ENCODE measurements at places on chromosomes 2 and 18.
A peak's percentile ranks its signal among the peaks of the same experiment; 100 is the strongest.

GRCh38 chr2:45000921-45001868 lies 8.1 kb downstream of the SIX2 start:
- DNase-seq = no peak

- DNase-seq = no peak
Measured at GRCh38 chr2:114201781-114202180, 240.7 kb upstream of the DPP10 start.

GRCh38 chr2:180254872-180255271 lies 247.8 kb upstream of the CWC22 start:
- DNase-seq = no peak

- DNase-seq = no peak
Measured at GRCh38 chr2:176175709-176176607, 12.5 kb upstream of the HOXD1 start.

DNA sequence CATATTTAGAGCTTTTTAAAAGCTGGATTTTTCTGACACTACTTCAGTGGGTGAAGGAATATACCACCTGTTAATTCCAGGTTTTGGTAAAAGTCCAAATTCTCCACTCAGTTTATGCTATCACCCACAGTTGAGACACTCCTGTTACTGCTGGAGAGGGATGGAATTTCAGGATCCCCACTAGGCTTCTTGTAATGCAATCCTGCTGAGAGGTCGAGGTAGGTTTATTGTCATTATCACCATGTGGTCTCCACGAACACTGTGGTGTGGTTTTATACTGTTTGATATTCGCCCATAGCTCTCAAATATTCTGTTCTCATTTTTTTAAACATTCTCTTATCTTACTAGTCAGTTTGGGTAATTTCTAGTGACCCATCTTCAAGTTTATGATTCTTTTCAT lies 167.9 kb downstream of the CCDC102B start:
- DNase-seq = no peak

DNA sequence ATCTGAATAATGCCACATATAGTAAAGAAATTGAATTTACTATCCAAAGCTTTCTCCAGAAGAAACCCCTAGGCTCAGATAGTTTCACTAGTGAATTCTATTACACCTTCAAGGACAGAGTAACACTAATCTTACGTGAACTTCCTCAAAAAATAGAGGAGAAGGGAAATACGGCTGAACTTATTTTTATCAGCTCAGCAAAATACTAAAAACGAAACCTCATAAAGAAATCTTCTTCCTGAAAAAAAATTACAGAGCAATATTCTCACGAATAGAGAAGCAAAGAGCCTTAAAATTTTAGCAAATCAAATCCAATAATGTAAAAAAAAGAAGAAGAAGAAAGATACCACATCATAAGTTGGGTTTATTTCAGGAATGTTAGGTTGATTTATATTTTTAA lies 14.7 kb downstream of the CAPN13 start:
- DNase-seq = no peak

GRCh38 chr2:70340075-70340474 lies 38.2 kb upstream of the FAM136A start:
- no peak for DNase-seq

DNA sequence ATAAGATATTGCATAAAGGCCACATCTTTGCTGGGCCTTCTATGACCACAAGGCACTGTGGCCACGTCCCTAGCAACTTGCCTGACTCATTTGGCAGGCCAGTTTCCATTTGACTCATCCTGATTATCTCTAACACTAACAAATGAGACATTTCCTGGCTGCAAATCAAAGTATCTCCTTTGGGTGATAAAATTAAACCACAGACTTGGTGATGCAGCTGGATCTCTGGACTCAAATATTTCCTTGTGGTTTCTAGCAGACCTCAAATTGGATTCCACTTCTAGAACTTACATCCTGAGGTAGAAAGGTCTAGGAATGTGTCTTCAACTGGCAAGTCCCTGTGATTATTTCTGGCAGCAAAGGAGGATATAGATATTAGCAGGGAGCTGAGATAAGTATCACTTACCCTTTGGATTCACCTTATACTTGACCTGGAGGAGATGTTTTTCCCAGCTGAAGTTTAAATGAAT lies 167.9 kb upstream of the NXPH2 start:
- no peak for DNase-seq

GRCh38 chr2:16722677-16723076 lies 57.0 kb upstream of the CYRIA start:
- DNase-seq = no peak

- no peak for DNase-seq
Measured at GRCh38 chr2:132779206-132779721, 109.3 kb upstream of the LYPD1 start.

- DNase-seq = no peak
Measured at GRCh38 chr18:48358868-48359267, 50.3 kb downstream of the ZBTB7C start.

DNA sequence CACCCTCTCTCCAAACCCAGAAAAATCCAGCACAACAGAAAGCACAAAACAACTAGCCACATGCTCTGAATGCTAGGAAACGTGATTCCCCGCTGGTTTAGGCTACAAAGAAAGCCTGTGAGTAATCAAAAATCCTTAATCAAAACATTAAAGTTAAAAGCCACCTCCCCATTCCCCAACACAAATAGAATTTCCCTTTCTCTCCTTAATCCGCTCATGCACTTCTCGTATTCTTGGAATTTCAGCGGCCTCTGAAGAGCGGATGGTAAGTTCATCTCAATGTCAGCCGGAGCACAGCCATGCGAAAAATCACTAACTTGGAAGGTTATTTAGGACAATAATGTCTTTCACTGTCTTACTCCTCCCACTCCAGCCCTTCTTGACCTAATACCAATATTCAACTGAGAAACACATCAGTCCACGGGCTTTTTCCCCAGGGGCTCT lies 126.7 kb downstream of the OSBPL1A start:
- DNase-seq = no peak

DNA sequence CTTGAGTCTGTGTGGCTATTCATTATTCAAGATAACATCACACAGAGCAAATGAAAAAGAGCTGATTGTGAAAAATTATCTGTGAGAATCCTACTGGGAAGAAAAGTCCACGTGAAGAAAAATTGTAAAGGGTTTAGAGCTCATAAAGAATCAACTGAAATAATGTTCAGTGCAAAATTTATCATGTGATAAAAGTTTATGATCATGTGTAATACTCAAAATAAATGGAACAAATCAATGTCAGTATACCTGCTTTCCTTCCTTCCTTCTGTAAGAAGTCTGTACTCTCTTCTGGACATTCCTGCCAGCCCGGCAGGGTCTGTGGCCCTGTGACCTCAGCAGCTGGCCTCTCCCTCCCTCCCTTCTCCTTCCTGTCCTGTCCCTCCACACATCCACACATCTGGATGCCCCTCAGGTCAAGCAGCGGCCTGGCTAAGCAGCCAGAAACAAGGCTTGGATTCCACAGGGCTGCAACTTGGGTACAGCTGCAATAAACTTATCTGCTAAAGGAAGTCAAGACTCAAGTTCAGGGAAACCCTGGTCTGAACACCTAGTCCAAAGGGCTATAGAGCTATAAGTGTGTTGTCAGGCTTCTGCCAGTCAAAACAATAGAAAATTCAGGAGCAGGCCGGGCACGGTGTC lies 172.1 kb downstream of the MREG start:
- DNase-seq = no peak

- no peak for DNase-seq
Measured at GRCh38 chr2:34012715-34013302, 413.7 kb upstream of the FAM98A start.

GRCh38 chr2:96144481-96145035 lies 682 bp downstream of the DUSP2 start:
- DNase-seq = peak; percentile 46

DNA sequence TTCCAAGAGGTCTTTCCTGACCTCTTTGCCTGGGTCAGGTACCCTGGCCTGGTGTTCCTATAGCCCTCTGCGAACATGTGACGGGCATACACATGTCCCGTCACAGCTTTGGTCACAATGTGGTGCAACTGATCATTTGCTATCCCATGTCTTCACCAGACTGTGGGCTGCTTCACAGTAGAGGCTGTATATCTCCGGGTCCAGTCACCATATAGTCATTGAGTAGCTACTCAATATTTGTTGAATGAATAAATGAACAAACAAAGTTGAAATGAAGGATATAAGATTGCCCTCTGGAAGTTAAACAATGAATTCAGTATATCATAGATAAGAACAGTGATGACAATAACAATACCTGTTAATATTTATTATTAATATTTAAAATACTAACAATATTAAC lies 16.8 kb downstream of the AOX1 start:
- no peak for DNase-seq

DNA sequence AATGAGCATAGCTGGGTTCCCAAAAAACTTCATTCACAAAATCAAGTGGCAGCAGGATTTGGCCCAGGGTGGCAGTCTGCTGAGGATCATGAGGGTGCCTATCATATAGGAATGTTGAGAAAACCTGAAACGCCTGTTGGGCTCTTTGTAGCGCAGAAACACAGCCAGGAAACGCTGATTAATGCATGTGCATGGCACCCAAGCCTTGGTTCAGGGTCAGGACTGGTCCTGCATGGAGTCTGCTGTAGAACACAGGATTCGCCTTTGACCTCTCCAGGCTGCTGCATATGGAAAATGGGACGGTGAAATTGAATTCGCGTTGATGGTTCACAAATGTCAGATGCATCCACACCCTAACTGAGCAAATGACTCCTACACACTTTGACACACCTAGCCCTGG lies 227.9 kb upstream of the COPS8 start:
- DNase-seq = no peak

DNA sequence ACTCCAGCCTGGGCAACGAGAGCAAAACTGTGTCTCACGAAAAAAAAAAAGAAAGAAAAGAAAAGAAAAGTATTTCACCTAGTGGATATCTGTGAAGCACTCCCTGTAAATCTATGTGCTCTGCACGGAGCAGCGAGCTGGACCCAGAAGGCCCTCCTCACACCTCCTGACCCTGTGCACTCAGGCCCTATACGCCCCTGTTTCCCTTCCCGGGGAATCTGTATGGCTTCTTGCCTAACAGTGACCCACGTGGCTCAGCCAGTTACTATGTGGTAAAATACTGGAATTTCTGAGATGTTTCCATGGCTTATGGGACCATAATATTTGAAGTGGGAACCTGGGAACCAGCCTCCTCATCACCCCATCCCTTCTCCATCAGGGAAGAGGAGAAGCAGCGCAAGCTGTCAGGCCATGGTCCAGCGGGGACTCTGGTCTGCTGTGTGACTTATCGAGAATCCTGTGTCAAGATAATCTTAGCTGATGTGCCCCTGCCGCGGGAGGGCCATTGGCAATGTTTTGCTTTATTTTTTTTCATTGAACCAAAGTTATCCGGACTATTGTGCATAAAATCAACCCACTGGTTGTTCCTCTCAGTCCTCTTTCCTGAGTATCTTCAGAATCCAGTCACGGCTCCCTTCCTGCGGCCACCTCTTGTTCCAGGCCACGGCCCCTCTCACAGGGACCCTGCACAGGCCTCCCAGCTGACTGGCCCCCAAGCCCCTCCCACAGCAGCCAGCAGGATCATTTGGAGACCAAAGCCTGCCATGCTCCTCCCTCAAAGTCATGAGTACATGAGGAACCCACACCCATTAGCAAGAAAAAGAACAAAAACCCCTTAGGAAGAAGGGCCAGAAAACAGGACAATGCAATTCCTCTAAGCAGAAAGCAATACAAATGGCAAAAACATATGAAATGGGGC lies 30.6 kb downstream of the SDC1 start:
- no peak for DNase-seq

DNA sequence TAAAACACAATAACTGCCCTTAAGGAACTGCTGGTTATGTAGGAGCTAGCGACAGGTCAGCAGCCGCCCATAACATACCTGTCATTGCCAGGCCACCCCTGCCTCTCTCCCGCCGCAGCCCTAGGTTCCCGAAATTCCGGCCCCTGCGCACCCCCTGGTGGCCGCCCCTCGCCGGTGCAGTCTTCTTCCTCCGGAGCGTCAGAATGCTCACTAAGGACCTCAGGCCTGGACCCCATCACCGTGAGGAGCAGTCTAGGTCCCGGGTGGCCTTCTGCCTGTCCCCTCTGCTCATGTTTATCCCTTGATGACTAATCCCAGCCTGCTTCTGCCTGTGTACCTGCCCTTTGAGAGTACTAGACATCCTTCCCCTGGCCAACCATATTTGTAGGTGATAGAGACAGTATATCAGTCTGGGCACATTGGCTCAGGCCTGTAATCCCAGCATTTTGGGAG lies 115.7 kb upstream of the SLC1A4 start:
- peak; percentile 87 for DNase-seq

GRCh38 chr2:85712849-85713612 lies 18.9 kb downstream of the GNLY start:
- no peak for DNase-seq

- DNase-seq = no peak
Measured at GRCh38 chr18:23714576-23714975, 25.3 kb downstream of the LAMA3 start.

DNA sequence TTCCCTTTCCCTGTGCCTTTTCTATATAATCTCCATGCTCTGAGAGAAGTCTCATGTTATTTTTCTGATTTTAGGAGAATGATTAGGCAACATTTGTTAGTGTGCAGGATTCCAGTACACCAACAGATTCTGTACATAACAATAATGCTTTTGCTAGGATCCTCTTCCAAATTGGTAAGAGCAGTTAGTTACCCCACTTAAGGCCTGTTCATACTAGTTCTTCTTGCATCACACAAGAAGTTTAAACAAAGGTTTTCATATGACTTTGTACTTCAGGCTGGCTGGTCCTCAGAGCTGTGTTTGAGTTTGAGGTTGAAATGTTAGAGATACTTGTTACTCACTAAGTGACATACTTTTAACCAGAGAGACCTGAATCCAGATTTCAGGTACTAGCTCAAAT lies 686.9 kb upstream of the NRXN1 start:
- DNase-seq = no peak

GRCh38 chr2:85145116-85145820 lies 12.1 kb downstream of the TCF7L1 start:
- no peak for DNase-seq

DNA sequence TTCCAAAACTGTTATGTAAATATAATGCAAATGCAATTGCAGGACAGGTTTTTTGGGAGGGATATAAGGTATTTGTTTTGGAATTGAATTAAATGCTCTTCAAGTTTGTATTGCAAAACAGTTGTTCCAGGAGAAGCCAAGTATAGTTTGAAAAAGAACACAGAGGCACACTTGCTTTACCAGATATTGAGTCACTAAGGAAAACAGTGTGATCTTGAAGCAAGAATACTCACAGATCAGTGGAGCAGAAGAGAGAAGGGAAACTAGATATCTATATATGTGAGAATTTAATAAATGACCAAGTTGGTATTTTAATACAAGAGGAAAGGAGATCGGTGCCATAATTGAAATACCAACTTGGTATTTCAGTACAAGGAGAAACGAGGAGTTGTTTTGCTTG lies 178.9 kb downstream of the CAPN13 start:
- DNase-seq = no peak

GRCh38 chr2:76731157-76731556 lies 791.0 kb downstream of the LRRTM4 start:
- DNase-seq = no peak

Data from memory B cell (primary cell).